ENCODE measurements at places on chromosomes 7 and 10.

GRCh38 chr10:112967200-112967599, 17.2 kb downstream of the TCF7L2 start:
- DNase-seq = no peak

GRCh38 chr7:159128767-159129166, 15.9 kb downstream of the VIPR2 start:
- no peak for DNase-seq

DNA sequence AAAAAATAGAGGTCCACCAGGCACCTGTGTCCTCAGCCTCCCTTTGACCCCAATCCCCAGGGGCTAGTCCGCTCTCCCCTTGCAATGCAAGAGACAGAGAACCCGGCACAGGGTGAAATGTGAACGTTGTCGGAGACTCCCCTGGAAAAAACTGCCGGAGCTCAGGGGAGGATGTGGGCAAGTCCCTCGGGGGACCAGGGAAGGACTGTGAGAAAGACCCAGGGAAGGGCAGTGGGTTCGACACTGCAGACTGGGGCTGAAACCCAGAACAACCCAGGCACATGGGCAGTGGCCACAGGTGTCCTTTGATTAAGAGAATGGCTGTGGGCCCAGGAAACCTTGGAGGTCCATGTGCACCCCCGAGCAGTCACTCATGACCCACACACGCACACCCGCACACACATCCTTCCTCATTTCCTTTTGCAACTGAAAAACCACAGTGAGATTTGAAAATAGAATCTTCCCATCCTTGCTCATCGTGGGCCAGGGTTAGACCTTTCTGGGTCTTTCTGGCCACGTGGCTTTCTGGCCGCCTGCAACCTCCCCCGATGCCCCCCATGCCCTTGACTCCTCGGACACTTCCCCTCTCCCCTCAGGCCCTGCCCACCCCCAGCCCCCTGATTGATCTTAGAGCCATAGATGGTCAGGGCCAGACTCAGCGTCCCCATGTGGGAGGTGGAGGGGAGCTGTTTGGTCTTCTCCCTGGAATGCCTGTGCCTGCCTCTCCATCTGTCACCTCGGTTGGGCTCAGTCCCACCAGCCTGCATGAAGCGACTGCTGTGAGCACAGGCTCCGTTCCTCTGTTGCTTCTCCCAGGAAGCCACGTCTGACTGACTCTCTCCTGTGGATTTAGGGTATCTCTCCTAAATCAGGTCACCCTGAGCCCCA, 7.9 kb downstream of the LAT2 start:
- no peak for DNase-seq

GRCh38 chr7:91326516-91327199, 62.4 kb downstream of the FZD1 start:
- DNase-seq = no peak

DNA sequence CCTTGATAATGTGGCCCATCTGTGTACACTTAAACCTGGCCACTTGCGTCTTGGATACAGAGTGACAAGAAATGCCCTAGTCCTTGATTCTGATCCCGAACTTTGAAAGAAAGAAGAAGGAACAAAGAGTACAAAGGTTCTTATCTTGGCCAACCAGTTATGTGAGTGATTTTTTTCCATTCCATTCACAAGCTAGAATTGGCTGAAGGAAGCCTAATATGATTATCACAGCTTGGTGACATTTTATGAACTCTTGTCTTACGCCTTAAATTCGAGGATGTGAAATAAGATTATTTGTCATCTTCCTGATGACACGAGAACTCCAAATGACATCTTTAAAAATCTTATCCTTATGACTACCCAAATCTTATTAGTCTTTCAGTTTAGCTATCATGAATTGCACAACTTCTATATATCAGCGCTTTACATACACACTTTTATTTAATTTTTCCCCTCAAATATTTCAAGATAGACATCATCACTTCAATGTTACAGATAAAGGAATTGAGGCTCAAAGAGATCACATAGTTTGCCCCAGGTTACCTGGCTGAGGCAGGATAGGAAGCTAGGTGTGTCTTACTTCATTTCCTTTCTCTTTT, 13.0 kb upstream of the SP4 start:
- no peak for DNase-seq

DNA sequence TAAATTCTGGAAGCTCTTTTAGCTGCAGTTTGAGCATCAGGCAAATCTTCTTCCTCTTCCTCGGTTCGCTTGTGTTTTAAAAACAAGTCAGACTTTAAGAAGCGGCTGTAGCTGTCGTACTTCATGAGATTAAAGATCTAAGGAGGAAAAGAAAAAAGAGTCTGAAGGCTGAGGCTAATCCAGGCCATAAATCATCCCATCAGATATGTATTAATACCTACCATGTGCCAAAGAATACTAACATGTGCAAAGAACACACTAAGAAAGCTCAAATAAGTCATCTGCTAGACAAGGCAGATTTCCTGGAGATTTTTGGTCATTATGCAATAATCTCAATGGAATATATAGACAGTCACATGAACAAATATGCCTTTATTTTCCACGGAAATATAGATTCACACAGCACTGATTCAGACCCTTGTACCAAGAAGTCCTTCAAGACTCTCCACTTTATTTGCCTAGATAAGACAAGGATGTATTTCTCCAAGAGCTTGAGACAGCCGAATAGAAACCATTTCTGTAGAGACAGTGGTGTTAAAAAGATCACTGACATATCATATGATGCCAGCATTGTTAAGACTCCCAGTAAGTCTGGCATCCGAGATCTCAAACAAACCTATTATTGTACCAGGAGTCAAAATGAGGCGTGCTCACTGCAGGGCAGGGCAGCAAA, 42.3 kb downstream of the RGS10 start:
- DNase-seq = no peak

DNA sequence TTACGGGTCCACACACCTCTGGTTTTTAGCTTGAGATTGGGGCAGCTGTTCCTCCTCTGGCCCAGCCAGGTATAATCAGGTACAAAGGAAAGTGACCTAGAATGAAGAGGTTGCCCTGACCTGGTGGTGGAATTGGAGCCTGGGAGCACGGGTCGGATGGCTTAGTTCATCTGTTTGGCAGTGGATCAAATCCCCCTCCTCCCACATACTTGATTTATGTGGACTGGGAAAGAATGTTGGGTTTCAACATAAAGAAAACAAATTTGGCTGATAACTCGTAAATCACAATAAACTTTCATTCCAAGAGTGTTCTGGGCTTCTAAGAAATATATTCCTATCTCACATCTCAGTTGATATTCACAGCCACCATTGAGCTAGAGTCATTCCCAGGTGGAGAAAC, 186.8 kb downstream of the CUX1 start:
- no peak for DNase-seq
